Fibroblast of mammary gland (primary cell): ENCODE measurements at places on chromosomes 2 and 18.

DNA sequence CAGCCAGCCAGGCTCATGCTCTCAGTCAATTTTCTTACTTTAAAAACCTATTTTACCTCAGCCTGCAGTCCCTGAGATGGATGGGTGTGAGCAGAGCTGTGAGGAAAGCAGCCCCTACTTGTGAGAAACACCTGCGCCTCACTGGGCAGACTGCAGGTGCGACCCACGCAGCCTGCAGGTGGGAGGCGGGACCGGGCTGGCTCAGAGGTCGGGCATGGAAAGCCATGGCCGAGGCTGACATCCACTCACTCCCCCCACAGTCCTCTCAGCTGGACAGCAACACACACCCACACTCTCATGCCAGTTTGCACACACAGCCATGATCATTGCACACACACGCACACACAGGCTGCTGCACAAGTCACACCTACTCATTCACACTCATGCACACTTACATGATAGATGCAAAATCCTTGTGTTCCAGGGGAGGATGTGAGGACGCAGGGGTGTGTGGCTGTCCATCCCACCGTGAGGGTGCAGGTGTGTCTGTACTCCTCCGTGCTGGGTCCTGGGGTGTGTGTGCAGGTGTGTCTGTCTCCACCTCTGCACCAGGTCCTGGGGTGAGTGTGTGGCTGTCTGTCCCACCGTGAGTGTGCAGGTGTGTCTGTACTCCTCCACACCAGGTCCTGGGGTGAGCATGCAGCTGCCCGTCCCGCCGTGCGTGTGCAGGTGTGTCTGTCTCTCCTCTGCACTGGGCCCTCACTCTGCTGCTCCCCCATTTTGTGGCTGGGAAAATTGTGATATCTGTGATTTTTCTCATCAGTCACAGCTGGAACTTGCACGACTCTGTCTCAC, 166.5 kb downstream of the RTP5 start:
- DNase-seq: no peak

GRCh38 chr18:79568543-79569205, 110.9 kb upstream of the CTDP1 start:
- DNase-seq: no peak

DNA sequence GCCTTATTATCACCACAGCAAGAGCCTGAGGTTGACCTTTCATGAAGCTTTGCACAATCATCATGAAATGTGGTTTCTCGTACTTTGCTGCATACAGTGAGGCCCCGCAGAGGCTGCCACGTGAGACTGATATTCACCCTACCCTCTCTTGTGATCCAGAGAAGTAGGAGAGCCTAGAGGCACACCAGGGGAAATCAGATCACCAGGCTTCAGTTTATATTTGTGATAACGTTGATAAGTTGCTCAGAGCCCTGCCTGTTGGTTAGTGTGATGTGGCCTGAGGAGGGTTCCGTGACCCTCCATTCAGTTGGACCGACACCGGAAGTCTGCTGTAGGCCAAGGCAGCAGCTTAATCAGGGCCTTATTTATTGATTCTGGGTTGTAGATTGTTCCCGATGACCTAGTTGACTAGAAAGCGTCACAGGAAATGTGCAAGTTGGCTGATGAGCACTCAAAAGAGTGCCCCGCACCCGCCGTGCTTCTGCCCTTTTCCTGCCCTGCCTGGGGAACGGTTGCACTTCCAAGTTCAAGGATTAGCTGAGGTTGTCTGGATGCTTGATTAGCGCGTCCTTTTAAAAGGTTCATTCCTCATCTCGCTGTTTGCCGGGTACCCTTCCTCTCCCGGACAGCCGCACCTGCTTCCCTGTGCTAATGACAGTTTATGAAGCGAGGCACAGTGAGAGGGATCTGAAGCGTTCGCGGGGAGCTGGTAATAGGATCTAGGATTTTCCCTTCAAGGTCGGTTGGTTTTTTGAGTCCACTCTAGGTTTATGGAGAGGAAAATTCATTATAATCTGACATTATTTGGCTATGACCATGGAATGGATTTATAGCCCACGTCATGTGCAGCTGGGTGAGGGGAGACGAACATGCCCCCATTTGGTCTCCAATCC, 146.4 kb downstream of the SH3RF3 start:
- no peak for DNase-seq

GRCh38 chr2:97662895-97663625, 784 bp downstream of the ACTR1B start:
- peak; percentile 89 for DNase-seq

- DNase-seq: no peak
These were observed 1178.7 kb upstream of the LRRTM1 start for GRCh38 chr2:81483254-81483653.

GRCh38 chr18:789397-789796, 22.6 kb downstream of the YES1 start:
- DNase-seq: no peak

DNA sequence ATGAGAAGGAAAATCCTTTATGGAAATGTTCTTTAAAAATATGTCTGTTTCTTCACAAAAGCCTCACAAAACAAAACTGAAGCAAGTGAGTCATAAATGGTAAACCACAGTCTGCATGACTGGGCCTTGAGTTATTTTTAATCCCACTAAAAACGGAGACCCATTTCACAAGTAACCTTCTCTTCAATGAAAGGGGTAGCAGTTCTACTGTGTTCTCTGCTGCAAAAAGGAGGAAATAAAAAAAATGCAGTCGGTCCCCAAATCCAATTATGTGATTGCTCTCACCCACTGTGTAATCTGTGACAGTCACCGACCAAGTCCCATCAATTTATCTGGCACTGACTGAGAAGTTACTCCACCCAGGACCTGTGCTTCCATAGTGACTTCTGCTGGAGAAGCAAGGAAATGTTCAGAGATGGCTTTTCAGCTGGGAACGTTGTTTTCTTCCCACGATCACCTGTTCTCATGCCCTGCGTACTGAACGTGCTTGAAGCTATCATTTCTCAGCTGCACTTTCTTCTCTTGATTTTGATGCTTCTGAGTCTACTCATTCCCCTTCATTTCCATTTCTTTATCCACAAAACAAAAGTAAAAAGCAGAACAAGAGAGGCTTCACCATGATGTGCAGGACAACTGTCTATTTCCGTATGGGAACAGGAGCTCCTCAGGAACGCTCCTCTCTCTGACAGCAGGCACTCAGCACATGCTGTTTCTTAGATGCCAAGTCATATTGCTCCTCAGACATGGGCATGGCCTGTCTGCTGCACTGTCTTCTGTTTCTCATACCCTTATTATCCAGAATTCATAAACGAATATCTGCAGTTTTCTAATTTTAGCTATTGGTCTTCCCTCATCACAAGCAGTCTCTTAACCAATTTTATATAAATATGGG, 80.0 kb upstream of the TMEM200C start:
- peak; percentile 81 for DNase-seq

GRCh38 chr2:105431367-105432043, 32.7 kb upstream of the FHL2 start:
- DNase-seq: peak; percentile 29

DNA sequence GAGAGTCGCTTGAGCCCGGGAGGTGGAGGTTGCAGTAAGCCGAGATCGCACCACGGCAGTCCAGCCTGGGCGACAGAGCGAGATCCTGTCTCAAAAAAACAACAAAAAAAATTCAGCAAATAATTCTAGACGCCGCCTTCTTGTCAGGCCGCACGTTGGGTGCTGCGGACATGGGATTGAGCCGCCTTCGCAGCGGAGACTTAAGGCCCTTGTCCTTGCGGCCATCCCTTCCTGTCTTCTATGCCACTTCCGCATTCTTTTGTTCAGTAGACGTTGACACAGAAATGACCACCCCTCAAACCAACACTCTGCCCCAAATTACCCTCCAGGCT, 15.8 kb downstream of the PTPN18 start:
- DNase-seq: peak; percentile 43

DNA sequence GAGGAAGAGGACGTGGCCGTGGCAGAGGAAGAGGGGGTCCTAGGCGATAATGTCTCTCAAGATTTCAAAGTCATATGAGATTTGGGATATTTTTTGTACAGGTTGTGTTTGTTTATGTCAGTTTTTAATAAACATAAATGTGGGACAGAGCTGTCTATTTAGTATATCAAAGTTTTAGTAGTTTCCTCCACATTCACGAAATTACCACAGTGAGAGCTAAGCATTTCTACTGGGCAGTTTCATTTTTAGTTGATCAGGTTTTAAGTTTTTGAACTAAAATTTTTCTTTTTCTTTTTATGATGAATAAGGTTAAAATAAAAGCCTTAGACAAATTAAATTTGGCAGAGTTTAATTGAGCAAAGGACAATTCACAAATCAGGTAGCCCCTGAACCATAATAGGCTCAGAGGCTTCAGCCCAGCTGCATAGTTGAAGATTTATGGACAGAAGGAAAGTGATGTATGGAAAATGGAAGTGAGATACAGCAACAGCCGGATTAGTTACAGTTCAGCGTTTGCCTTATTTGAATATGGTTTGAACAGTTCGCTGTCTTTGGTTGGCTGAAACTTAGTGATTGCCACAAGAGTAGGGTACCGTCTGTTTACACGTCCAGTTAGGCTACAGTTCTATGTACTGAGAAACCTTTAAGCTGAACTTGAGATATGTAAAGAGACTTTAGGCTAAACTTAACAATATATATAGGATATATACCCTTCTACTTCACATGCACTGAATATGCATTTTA, 17.1 kb downstream of the SNRPD1 start:
- DNase-seq: no peak

- peak; percentile 20 for DNase-seq
These were observed 659 bp downstream of the FAM210A start for GRCh38 chr18:13725566-13726231.

DNA sequence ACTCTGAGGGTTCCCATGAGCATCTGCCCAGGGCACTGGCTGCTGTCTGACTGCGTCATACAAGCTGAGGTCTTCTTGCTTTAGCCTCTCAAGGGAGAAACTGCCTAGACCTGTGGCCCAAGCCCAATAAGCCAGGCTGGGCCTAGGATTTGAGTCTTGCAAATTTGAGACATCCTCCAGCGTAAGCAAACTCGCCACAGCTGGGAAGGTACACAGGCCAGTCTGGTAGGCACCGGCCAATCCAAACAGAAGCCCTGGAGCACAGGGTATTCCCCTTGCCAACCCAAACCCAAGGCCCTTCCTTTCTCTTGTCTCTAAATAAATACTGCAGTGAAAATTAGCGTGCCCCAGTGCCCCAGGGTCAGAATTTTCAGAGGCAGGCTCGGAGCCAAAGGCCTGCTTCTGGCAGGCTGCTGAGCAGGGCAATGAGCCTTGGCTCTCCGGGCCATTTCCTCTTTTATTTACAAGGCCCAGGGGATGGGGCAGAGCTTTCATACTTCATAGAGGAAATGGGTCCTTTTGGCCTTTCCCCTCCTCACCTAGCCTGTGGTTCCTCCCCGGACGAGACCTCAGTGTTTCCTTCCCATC, 33.3 kb downstream of the POLR1A start:
- DNase-seq: peak; percentile 21

- no peak for DNase-seq
These were observed 880.8 kb upstream of the CDH2 start for GRCh38 chr18:29057703-29058102.

DNA sequence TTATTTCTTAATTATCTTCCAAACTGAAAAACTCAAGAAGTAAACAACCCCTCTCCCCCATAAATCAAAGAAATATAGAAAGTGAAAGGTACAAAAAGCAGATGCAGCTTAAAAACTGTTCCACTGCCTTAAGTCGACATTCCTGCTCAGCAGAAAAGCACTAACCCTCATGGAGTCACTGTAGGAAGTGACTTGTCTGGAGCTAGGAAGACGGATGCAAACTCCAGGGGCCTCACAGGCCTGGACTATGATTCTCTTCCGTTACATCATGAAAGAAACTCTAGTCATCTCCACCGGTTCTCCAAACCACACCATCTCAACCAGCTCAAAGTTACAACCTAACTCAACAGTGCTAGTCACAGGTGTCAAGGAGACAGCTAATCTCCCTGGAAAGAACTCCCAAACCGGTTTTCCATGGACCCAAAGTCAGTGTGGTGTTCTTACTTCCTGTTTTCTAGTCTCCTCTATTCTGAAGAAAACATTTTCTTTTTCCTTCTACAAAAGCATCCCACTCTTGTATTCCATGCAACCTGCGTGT, 128.4 kb downstream of the PIEZO2 start:
- DNase-seq: no peak

- DNase-seq: no peak
These were observed 601.9 kb upstream of the DDX18 start for GRCh38 chr2:117212562-117212961.

- no peak for DNase-seq
These were observed 108.1 kb downstream of the RBM43 start for GRCh38 chr2:151153601-151154000.

DNA sequence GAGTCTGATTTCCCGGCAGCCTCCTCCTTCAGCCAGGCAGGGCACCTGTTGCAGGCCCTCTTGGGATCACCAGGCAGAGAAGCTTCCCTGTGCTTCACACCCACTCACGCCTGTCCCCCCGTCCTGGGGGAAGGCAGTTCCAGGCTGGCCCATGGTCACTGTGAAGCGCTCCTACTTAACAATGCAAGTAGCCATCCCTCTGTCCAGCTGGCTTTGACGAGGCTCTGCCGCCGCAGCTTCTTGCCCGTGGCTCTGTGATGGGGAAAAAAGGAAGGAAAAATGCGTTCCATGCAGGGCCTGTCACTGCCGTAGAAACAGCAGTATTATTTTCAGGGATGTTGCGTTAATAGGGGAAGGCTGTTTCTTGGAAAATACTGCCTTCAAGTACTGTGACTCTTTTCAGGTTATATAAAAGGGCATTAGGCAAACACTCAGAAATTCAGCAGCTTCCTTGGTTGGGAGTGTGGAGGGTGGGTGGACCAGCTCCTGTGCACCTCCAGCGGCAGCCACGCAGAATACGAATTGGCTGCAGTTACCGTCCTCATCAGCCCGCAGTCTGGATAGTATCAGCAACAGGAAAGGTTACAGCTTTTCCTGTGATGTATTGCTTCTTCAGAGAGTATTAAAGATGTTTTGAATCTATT, 232.3 kb downstream of the KLHL29 start:
- DNase-seq: peak; percentile 74

GRCh38 chr2:5495586-5495985, 196.6 kb upstream of the SOX11 start:
- DNase-seq: no peak

GRCh38 chr2:156057647-156058046, 274.9 kb downstream of the NR4A2 start:
- no peak for DNase-seq

DNA sequence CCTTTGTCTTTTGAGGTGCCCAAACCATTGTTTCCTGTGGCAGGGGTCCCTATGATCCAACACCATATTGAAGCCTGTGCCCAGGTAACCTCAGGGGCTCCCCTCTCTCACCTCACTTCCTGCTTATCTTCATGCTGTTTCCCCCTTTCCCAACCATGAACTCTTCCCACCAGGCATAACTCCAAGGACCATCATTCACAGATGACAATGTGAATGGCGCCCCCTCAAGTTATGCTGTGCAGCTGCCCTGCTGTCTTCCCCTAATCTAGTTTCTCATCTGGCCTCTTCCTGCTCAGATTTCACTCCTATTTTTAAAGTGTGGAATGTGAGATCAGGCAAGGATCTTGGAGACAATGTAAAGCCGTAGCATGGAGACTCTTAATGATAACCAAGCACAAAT, 1.4 kb downstream of the GMPPA start:
- DNase-seq: peak; percentile 34

GRCh38 chr2:163640542-163641193, 95.1 kb downstream of the FIGN start:
- no peak for DNase-seq
